ENCODE measurements at places on chromosomes 5 and 9.

GRCh38 chr5:6781716-6782115 lies 68.5 kb downstream of the TENT4A start:
- ATAC-seq: no peak

GRCh38 chr9:130311003-130311402 lies 45.4 kb downstream of the HMCN2 start:
- ATAC-seq: no peak

- ATAC-seq: no peak
Observed at GRCh38 chr9:107437716-107438115, 51.9 kb downstream of the KLF4 start.

GRCh38 chr5:135964670-135965320 lies 10.0 kb upstream of the LECT2 start:
- ATAC-seq: peak; percentile 47

DNA sequence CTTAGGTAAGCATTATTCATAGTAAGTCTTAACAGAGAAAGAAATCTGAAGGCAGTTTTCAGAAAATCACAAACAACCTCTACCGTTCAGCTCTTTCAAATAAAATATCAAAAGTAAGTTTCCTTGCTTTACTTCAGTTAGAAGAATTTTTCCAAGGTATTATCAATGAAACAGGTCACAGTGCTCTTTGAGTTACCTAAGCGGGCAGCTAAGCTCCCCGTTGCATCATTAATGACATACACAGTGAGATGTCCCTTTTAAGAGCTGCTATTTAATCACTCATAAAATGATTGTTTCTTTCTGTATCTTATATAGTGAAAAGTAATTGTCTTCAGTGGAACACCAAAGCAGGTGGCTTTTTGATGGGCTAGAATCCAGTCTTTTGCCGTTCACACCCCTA lies 86.2 kb upstream of the PIK3R1 start:
- no peak for ATAC-seq

- ATAC-seq: no peak
Observed at GRCh38 chr5:149636191-149636860, 55.0 kb downstream of the ARHGEF37 start.
